ENCODE measurements at places on chromosomes 5 and 9.

DNA sequence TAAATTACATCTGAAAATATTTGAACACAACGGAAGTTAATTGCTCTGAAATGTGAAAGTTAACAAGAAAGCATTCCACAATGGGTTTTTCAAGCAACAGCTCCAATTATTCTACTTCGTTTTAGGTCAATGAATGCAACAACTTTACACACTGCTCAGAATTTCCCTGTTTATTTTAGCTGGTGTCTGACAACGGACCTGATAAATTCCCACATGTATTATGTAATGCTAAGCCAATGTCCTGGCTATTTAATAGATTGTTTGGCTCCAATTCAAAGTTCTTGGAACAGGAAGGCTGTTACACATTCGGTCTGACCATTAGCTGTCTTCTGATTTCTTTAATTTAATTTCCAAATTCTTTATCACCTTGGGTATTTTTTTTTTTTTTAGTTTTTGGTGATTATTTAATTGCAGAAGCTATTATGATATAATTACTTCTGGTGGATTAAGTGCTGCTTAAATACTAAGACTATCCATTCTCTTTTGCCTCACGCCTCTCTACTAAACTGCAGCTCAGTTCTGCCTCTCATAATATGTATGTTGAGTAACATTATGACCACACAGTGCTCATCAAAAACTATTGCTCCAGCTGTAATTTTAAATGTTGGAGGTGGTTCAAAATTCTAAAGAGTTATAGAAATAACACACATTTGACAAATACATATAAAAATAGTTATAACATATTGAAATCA, 57.9 kb downstream of the MEF2C start:
- DNase-seq, result no peak
- peak overlapping the region; percentile 21 for H3K27ac ChIP-seq
- H3K27me3 ChIP-seq, result no peaks in the 10 kb centered on the region
- peak overlapping the region; percentile 18 for H3K4me3 ChIP-seq

DNA sequence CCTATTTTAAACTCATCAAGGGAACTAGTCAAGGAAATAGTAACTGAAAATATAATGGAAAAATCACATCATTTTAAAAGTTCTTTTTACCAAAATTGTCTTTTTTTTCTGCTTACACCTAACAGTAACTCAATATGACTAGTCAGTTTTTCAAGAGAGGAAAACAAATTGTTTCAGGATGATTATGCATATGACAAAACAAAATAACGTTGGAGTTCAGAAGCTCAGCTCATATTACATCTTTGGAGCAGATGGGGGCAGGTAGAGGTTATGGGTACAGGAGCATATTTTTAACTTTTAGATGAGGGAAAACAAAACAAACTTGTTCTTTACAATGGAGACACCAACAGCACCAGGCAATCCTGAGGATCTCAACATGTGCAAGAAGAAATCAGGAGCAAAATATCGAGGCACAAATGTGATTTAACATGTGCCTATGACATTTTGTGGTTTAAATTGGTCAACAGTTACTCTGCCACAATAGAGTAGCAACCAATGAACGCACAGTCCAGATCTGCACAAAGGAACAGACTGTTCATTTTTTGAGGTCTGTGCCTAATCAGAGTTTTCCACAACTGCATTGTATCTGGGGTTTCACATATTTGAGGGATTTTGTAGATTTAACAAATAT, 659.0 kb downstream of the ANXA1 start:
- no peak for DNase-seq
- no peaks in the 10 kb centered on the region for H3K4me1 ChIP-seq
- no peaks in the 10 kb centered on the region for H3K27me3 ChIP-seq
- H3K4me3 ChIP-seq, result no peak overlapping the region
- H3K27ac ChIP-seq, result no peak overlapping the region

DNA sequence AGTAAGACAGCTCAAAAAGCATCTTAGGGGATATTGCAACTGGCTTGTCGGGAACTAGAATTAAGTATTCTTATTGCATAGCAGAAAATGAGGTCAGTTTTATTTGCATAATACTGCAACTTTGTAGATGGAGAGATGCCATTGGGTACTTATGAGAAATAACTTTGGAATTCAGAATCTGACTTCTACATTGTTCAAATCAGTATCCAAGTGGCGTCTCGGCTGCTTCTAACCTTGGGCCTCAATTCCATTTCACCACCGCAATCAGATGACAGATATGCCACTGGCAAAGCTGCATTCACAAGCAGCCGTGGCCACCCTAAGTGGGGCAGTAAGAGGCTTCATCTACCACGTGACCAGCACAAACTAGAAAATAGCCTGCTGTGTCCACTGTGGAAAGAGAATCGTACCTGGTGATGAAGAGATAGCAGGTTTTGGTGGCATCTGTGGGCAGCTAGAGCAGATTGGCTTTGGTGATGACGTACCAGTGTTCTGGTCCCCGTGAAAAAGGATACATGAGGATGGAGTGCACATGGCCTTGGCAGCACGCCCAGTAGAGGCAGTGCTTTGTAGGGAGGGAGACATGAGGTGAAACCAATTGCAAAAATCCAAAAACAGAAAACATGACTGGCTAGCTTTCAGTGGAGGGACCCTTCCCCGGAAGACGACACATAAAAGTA, 116.6 kb downstream of the KLHL3 start:
- peaks cover 50% of the 10 kb centered on the region for H3K4me1 ChIP-seq
- H3K36me3 ChIP-seq, result no peaks in the 10 kb centered on the region

DNA sequence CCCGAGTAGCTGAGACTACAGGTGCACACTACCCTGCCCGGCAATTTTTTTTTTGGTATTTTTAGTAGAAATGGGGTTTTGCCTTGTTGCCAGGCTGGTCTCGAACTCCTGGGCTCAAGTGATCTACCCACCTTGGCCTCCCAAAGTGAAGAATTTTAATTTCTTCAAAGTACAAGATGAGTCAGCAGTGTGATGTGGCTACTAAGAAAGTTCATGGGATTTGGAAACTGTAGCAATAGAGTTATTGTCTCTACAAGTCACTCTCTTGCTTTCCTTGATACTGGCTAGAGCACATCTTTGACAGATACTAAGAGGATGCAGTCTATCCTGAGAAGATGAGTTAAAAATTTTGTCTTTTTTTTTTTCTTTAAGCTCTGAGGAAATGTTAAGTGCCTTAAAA, 1.6 kb downstream of the CREB3 start:
- peak overlapping the region; percentile 87 for H3K27ac ChIP-seq
- no peak for DNase-seq
- peaks cover 50% of the 10 kb centered on the region for H3K36me3 ChIP-seq
- no peak overlapping the region for H3K4me3 ChIP-seq
- no peaks in the 10 kb centered on the region for H3K27me3 ChIP-seq

DNA sequence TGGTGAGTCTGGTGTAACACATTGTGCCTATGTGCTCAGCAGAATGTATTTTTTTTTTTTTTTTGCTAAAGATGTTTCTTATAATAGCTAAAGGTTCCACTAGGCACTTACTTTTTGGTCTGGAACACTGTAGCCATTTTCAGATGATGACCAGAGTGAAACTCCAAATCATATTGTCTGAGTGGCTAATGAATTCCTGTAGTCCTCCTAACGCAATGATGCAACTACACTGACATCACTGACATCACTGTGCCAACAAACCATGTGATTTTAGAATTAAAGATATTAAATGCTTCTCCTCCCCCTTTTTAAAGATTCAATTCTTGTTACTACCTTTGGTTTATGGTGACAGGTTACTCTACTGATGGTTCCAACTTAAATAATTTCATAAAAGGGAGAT, 28.8 kb downstream of the JAKMIP2 start:
- H3K27me3 ChIP-seq, result no peaks in the 10 kb centered on the region
- H3K27ac ChIP-seq, result no peak overlapping the region
- no peaks in the 10 kb centered on the region for H3K4me1 ChIP-seq
- H3K36me3 ChIP-seq, result no peaks in the 10 kb centered on the region

DNA sequence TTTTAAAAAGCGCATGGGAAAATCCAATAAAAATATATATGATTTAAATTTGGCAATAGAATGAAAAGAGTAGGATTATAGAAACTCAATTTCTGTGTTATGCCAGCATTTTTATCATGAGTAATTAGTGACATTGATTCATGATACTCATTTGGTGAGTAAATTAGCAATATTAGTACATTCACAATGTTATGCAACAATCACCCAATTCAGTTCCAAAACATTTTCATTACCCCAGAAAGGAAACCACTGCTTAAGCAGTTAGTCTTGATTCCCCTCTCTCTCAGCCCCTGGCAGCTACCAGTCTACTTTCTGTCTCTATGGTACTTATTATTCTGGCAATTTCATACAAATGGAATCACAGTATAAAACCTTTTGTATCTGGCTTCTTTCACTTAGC, 27.0 kb downstream of the OSMR start:
- H3K27ac ChIP-seq, result peak overlapping the region; percentile 92
- peaks cover 24% of the 10 kb centered on the region for H3K4me1 ChIP-seq
- H3K4me3 ChIP-seq, result no peak overlapping the region
- no peaks in the 10 kb centered on the region for H3K27me3 ChIP-seq
- peaks cover 58% of the 10 kb centered on the region for H3K36me3 ChIP-seq

DNA sequence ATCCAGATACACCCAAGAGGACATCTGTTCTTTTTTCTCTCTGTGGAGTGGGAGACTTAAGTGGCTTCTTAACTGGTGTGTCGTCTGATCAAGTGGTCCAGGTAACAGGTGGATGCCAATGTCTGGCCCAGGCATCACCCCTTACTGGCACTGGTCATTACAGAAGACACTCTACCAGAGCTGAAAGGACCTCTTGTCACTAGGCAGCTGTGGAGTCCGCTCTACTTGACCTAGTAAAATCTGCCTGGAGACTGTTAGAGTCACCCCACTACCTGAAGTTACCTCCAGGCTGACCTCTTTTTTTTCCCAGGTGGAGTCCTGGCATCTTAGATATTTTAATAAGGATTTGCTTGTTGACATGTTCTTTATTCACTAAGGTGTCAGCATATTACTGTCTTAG, 22.5 kb downstream of the FXN start:
- H3K36me3 ChIP-seq, result no peaks in the 10 kb centered on the region
- no peaks in the 10 kb centered on the region for H3K27me3 ChIP-seq
- no peak overlapping the region for H3K27ac ChIP-seq
- no peak overlapping the region for H3K4me3 ChIP-seq

GRCh38 chr9:642014-642413, 199.5 kb upstream of the DMRT1 start:
- no peaks in the 10 kb centered on the region for H3K27me3 ChIP-seq
- DNase-seq, result no peak
- H3K36me3 ChIP-seq, result no peaks in the 10 kb centered on the region
- H3K4me3 ChIP-seq, result no peak overlapping the region
- H3K4me1 ChIP-seq, result no peaks in the 10 kb centered on the region

DNA sequence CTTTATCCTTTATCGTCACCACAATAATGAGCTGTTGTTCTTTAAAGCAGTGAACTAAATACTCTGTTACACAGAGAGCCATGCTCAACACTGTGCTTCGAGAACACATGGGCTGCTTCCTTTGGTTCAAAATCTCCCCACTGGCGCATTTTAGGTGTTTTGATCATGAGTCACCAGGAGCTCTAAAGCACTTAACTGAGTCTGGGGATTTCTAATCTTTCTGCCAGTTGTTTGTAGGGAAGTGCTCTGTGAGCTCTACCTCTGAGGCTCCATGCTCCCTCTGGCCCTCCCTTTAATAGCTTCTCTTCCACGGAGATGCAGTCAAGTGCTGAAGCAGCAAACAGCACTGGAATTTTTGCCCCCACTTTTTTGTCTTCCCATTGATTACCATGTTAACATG, 17.0 kb downstream of the ERAP2 start:
- H3K4me3 ChIP-seq, result no peak overlapping the region
- DNase-seq, result peak; percentile 60
- no peaks in the 10 kb centered on the region for H3K27me3 ChIP-seq
- H3K36me3 ChIP-seq, result no peaks in the 10 kb centered on the region

GRCh38 chr9:120875195-120875565, 1.8 kb downstream of the PHF19 start:
- H3K4me3 ChIP-seq, result no peak overlapping the region
- H3K4me1 ChIP-seq, result peaks cover 12% of the 10 kb centered on the region
- no peak for DNase-seq
- peaks cover 18% of the 10 kb centered on the region for H3K36me3 ChIP-seq

Data from osteoblast (primary cell).